Aorta (tissue), 5 donors: ENCODE measurements at places on chromosomes 3 and 15. TPM values are rescaled to one million over a fixed set of nuclear protein-coding genes. Genes with fewer than 3 reads are reported as not detected.

Gene TM4SF18
- not detected for polyA plus RNA-seq

GRCh38 chr15:39275066-39275465, 305.8 kb upstream of the THBS1 start:
- no peak for DNase-seq

GRCh38 chr15:48096355-48096786, 24.4 kb upstream of the SLC24A5 start:
- no peak for DNase-seq

DNA sequence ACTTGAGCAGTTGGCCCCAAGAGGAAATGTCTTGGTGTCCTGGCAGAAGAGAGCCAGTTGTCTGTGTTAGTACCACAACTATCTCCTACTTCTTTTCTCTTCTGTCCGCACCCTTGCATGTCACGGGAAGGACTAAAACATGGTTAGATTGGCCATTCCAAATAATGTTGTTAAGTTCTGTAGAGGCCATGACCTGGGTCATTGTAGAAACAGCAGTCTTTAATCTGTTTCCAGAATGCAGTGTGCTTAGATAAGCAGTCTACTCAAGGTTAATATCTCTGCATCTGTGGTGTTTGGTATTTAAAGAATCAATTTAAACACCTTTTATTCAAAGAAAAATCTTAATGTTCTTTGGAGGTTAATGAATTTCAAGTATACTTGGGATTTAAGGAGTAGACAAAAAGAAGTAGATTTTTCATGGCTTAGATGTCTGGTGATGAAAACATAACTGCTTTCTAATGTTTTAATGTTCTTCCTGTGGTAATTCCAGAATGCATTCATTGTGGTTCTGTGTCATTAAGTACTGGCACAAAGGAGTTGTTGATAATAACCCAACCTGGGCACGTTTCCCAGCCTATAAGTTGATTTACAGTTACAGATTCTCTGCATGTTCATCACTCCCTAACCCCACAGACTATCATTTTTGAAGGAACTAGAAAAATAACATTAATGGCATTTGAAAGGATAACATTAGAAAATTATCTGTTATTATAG, 58.9 kb downstream of the TMEM108 start:
- no peak for DNase-seq

- no peak for DNase-seq
Observed at GRCh38 chr3:79167651-79168416, 600.0 kb downstream of the ROBO1 start.

DNA sequence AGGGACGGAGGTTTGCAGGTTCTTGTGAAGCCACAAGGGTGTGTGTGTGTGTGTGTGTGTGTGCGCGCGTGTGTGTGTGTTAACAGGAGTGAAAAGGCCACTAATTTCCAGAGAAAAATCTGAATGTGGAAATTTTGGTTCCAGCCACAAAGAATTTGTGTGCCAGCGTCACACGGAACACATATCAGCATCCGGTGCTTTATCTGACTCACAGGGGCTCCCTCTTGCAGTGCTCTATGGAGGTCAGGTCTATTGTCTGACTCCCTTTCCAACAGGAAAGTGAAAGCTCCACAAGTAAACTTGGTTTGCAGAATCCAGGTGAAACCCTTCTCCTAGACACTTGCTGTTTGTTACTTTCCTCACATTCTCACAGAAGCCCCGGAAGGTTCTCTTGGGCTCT, 6.2 kb downstream of the CLDN11 start:
- no peak for DNase-seq

Gene ECE2
- polyA plus RNA-seq, result not detected

GRCh38 chr15:79887054-79887930, 9.5 kb downstream of the MTHFS start:
- DNase-seq, result no peak

Gene FOXL2NB
- not detected for polyA plus RNA-seq

DNA sequence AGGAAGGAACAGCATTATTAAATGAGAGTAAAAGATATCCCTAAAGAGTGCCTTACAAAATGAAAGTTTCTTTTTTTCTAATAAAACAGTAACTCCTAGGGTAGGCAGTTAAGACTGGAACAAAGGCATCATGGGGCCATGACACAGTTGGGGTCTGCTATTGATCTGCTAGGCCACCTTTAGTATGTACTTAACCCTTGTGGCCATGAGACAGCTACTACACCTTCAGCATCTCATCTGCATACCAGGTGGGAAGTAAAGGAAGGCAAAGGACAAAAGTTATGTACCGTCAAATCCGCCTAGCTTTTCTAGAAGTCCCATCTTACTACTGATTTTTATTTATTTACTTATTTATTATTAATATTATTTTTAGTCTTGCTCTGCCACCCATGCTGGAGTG, 93.8 kb upstream of the FHIT start:
- no peak for DNase-seq

Gene IL17RB
- polyA plus RNA-seq, result 0.23 TPM

Gene TERC
- polyA plus RNA-seq, result not detected

- no peak for DNase-seq
Observed at GRCh38 chr15:52369030-52369429, 73.4 kb upstream of the MYO5C start.

Gene C3orf20
- polyA plus RNA-seq, result not detected

Gene CYP1A1
- polyA plus RNA-seq, result 6.4 TPM

Gene CASR
- polyA plus RNA-seq, result not detected

Gene CIB2
- 8.4 TPM for polyA plus RNA-seq

- no peak for DNase-seq
Observed at GRCh38 chr15:58985443-58985842, 2.0 kb upstream of the RNF111 start.

Gene LMLN
- polyA plus RNA-seq, result 2.3 TPM

DNA sequence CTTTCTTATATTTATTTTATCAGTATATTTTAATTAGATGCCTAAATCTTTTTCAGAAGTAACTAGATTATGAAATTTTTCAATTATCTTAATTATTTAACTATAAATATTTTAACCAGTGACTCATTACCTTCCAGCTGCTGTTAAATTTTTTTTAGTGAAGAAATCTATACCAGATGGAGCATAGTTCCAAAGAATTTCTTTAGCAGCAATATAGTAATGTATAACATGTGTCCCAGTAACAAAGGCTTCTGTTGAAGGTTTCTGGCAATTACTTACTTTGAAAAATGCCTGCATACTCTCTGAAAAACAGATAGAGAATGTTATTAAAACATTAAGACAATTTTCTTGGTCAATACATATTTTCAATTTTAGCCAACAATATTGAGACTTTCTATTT, 45.1 kb upstream of the CP start:
- no peak for DNase-seq

DNA sequence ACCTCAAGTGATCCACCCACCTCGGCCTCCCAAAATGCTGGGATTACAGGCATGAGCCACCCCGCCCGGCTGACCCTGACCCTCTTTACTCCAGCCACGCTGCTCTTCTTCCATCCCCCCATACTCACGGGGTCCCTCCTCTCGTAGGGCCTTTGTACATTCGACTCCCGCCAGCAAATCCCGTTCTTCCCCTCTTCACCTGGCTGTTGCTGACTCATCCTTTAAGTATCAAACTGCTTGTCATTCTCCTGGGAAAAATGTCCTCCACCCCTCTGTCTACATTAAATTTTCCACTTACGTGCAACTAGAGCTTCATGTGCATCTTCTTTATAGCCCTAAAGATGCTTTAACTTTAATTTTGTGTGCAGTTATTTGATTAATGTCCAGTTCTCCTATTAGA, 203.1 kb downstream of the OPA1 start:
- DNase-seq, result no peak

DNA sequence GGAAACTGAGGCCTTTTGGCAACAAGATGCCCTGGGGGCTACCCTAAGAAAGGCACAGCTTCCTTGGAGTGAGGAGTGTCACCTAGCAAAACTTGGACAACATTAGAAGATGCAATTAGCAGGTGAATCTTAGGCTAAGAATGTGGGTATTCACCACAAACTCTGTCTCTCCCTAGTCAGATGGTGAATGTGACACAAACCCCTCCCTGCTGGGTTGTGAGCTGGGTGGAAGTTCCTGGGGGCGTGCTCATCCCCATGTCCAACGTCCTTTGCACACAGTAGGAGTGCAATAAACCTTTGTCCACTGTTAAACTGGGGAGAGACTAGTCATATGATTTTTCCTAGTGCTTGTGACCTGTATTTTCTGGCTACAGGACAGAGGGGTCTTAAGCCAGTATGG, 67.1 kb upstream of the SH3GL3 start:
- DNase-seq, result no peak

GRCh38 chr3:8317661-8318649, 183.7 kb upstream of the LMCD1 start:
- DNase-seq, result no peak

Gene COLQ
- polyA plus RNA-seq, result 1.8 TPM

DNA sequence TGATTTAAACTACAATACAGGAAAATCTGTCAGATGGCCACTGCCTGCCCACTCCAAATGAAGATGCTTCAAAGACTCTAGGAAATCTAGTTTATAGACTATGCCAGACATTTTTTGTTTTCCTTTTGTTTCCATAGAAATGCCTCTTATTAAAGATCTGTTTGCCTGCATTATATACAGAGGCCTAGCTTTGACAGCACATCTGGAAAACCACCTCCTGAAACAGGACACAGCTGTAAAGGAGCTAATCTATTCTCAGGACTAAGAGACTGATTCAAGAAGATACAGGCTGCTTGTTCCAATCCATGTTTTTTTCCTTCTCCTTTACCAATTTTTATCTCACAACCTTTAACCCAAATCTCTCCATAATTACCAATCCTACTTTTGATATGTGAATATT, 75.3 kb upstream of the STRIT1 start:
- DNase-seq, result no peak

GRCh38 chr15:56917652-56918045, 795 bp upstream of the TCF12 start:
- DNase-seq, result no peak

- DNase-seq, result no peak
Observed at GRCh38 chr15:26028086-26028740, 165.1 kb upstream of the ATP10A start.

GRCh38 chr3:77668376-77668775, 628.5 kb downstream of the ROBO2 start:
- DNase-seq, result no peak

Gene ZNF502
- polyA plus RNA-seq, result 2.5 TPM

DNA sequence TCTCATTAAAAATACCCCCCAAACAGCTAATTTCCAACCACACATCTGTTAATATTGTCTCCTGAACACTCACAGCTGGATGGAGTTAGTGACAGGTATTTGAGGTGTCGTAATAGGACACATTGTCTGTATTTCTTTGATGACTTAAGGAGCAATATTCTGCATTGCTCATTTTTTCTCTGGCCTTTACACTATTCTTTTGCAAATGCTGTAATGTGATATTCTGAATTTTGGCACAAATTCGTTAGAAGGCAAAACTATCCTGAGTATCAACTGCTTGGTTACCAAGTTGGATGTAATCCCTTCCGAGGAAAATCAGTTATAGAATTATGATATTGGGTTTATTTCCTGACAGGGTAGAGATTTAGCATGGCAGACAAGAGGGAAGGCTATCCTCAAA, 1030.2 kb downstream of the MCTP2 start:
- no peak for DNase-seq

- no peak for DNase-seq
Observed at GRCh38 chr3:153970741-153971347, 150.3 kb upstream of the ARHGEF26 start.

Gene SLC24A5
- 0.41 TPM for polyA plus RNA-seq

DNA sequence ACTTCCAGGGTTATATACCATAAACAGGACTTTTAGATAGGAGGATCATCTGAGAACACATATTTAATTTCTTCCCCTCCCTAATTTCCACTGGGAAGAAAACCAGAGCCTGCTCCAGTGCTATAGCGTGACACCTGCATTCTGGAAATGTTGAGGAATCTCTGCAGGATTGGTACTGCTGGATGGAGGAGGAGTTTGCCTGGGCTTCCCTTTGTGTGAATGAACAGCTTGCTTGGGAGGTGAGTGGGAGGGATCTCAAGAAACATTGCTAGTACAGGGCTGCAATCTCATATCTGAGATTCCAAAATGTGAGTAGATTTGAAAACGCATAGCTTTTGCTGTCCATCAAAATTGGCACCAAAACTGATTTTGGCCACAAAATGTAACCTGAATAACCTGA, 295.9 kb upstream of the RGMA start:
- no peak for DNase-seq

Gene OGG1
- polyA plus RNA-seq, result 25.9 TPM

Gene SLC15A2
- 0.26 TPM for polyA plus RNA-seq

- DNase-seq, result peak; percentile 35
Observed at GRCh38 chr15:66823601-66824000, 121.6 kb downstream of the SMAD6 start.

GRCh38 chr3:169591983-169592644, 71.4 kb downstream of the MECOM start:
- DNase-seq, result peak; percentile 42

Gene PLA2G4F
- polyA plus RNA-seq, result 1.5 TPM

DNA sequence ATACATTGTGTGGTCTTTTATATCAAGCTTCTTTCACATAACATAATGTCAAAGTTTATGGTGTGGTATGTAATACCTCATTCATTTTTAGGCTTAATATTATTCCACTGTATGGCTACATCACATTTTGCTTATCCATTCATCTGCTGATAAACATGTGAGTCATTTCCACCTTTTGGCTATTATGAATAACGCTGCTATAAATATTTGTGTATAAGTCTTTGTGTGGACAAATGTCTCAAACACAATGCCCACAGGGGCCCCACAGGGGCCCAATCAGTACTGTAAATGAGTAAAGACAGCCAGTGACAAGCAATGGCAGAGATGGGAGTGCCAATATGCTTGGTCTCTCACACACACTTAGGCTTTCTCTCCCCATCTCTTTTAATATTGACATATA, 54.2 kb downstream of the PIK3R4 start:
- no peak for DNase-seq

DNA sequence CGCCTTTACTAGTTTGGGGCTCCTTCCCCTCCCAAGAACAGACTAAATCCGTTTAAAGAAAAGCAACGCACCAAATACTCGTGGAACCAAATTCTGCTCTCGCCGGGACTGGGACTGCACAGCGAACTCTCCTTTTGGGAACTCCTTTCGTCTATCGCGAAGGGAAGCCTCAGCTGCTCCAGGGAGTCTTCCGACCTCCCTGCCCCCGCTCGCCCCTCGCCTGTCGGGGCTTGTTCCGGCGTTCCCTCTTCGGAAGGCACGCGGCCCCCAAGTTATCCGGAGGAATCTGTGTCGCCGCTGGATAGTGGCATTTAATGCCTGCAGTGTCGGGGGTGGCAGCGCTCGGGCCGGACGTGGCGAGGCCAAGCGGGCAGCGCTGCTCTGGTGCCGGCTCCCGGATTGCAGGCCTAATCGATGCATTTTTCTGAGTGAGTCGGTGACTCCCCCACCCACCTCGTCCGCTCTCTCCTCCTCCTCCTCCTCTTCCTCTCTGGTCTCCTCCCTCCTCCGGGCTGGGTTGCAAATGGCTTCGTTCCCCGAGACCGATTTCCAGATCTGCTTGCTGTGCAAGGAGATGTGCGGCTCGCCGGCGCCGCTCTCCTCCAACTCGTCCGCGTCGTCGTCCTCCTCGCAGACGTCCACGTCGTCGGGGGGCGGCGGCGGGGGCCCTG, at the start of gene TRIM71:
TRIM71 (plus strand) TSS at position 440 of the 671 bp plus-strand sequence; CDS start at position 524, 84 bp downstream.
- peak; percentile 69 for DNase-seq
